NCI-H510A treated with DMSO at 0.1 percent for 48 hours (cell line): ENCODE measurements at places on chromosomes 2 and 18.
A peak's percentile ranks its signal among the peaks of the same experiment; 100 is the strongest.

- no peak for DNase-seq
Observed at GRCh38 chr18:6666012-6666685, 63.4 kb upstream of the ARHGAP28 start.

DNA sequence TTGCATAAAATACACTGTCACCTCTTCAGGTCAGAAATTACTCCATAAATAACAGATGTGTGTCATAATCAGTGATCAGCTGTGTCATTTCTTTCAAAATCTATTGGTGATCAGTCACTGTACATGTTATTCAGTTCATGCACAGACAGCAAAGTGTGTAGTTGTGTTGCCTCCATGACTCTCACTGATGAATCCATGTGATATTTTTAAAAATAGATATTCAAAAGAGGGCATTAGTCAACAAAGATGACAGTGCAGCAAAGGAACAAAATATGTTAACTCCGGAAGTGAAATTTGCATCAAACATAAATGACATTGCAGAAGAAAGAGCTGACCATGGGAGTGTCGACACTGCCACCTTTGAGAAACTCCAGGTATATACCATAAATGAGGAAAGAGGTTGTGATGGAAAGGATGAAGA is 17.1 kb upstream of the MCM6 start:
- no peak for DNase-seq

DNA sequence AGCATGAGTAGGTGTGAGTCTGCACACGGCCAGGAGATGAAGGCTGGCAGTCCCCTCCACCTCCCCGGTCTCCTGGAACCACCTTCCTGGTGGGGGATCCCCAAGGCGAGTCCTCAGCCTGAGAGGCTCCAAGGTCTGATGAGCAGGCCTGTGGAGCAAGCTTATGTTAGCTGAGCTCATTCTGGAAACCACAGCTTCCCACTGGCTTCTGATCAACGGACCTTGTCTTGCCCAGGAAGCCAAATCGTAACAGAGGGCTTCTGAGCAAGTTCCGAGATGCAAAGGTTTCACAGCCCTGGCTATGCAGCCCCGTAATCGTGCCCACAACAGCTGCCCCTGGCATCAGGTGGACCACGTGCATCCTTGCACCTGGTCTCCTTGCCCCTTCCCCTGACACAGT is 28.8 kb upstream of the GPR55 start:
- no peak for DNase-seq

- no peak for DNase-seq
Observed at GRCh38 chr2:118098307-118099030, 10.2 kb downstream of the INSIG2 start.

DNA sequence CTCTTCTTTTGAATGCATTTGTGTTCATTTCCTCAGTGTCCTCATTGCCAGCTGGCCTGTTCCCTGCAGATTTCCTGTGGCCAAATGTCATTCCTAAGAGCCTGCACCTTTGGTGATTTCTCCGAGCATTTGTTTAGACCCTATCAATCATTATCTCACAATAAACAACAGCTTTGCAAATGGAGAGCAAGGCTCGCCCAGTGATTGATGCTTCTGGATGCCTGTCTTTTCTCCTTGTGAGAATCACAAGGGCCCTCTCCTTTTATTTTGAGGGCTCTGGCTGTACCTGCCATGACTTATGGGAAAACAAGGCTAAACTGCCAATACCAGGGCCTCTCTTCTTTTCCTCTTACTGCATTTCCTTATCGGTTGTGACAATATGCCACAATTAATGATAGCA is 1454.4 kb upstream of the CELF4 start:
- DNase-seq: peak; percentile 54

GRCh38 chr18:63111671-63112402 is 207.7 kb downstream of the BCL2 start:
- DNase-seq: peak; percentile 79

DNA sequence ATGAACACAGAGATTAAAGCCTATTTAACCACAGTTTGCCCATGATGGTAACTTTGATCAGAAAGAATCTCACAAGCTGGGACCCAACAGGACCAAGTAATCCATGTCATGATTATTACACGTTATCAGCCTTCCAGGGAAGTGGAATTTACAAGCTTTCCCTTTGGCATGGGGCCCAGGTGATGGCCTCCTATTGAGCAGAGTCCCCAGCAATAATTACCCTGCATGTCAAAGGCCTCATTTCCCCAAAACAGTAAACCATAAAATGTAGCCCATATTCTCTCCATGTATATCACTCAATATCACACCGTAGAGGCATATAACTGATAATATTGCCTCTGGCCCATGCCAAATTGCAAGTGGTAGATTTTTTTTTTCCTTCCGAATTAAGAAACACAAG is 38.9 kb downstream of the PRKRA start:
- DNase-seq: no peak

DNA sequence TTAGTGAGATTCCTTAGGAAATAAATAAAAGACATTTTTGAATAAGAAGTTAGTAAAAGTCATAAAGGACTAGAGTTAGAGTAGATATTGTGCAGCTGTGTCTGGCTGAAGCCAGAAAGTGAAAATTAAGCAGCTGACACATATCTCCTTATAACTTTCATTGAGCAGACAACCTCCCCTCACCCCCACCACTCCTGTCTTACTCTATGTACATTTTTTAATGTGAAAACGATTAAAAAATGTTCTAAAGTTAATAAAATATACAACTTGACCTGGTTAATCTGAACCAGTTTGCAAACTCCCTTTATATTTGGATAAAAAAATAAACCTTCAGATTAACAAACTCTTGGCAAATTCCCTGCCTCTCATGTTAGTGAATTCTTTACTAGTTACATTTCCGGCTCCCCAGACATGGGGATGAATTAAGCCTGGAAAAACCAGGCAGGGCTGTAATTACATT is 462.8 kb downstream of the MEIS1 start:
- DNase-seq: no peak

- DNase-seq: no peak
Observed at GRCh38 chr18:74229005-74229404, 62.8 kb downstream of the CYB5A start.

GRCh38 chr2:28588292-28588670 is 92.4 kb downstream of the PLB1 start:
- no peak for DNase-seq

- no peak for DNase-seq
Observed at GRCh38 chr2:53257287-53257686, 510.3 kb upstream of the CHAC2 start.

DNA sequence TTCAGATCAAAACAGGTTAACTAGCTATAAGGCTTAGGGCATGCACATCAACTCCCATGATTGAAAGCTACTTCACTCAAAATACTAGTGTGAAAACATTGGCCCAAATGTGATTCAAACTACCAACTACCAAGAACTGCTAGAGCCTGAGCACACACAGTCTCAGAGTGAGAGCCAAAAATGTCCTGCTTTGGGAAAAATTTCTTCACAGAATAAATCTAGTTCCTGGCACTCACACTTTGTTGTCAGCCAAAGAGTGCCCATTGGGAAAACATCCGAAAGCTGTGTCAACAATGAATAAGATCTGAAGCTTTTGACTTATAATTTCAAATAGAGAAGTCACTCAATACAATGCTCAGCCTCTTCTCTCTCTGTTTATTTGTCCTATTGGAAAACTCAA is 182.7 kb downstream of the LRATD1 start:
- no peak for DNase-seq

DNA sequence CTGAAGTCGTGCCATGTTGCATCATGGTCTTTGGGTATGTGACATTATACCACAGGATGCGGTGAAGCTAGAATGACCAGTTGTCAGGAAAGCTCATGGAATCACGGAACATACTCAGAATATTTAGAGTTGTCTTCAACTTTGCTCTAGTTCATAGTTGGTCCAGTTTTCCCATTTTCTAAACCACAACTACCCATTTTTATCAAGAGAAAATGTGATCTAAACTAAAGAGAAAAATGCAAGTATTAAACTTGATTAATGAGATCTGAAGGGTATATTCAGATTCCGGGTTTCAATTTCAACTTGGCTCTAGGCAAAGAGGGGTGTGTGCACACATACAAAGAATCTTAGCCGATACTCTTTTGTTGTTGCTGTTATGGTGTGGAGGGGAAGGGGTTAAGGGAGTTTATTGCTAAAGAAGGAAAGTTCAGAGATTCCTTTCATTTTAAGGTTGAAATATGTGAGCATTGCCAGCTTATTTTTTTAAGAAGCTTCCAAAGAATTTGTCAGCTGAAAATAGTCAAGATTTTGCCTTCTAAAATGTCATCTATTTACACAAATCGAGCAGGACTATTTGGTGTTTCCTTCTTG is 516.6 kb upstream of the ZEB2 start:
- no peak for DNase-seq

DNA sequence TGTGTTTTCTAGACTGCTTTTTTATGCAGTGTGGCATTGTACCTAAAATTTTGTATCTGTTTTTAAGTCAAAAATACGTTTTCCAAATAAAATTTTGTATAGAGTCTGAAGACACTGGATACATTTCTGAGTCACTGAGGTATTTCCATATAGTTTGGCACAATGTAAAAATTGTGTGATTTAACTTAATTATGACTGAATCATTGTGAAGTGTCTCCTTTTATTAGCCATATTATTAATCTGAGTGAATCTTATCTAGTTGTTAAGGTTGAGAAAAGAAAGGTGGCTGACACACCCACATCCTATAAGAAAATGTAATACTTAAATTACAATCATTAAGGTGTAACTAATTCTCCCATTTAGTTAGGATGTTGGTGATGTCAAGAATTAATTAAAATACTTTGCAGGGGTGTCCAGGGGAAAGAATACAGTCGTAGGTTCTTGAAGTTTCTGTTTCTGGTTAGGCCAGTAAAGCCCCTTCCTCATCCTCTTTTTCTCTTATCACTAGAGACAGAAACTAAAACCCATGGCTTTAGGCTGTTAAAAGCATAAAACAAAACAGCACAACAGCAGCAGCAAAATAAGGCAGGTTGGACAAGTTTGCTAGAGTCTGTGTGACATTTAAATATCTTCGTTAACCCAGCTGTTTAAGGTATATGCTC is 71.6 kb downstream of the UBE2E3 start:
- no peak for DNase-seq

GRCh38 chr18:56139372-56139771 is 499.0 kb downstream of the TXNL1 start:
- DNase-seq: no peak

GRCh38 chr2:208249296-208249695 is 5.6 kb downstream of the IDH1 start:
- DNase-seq: no peak

DNA sequence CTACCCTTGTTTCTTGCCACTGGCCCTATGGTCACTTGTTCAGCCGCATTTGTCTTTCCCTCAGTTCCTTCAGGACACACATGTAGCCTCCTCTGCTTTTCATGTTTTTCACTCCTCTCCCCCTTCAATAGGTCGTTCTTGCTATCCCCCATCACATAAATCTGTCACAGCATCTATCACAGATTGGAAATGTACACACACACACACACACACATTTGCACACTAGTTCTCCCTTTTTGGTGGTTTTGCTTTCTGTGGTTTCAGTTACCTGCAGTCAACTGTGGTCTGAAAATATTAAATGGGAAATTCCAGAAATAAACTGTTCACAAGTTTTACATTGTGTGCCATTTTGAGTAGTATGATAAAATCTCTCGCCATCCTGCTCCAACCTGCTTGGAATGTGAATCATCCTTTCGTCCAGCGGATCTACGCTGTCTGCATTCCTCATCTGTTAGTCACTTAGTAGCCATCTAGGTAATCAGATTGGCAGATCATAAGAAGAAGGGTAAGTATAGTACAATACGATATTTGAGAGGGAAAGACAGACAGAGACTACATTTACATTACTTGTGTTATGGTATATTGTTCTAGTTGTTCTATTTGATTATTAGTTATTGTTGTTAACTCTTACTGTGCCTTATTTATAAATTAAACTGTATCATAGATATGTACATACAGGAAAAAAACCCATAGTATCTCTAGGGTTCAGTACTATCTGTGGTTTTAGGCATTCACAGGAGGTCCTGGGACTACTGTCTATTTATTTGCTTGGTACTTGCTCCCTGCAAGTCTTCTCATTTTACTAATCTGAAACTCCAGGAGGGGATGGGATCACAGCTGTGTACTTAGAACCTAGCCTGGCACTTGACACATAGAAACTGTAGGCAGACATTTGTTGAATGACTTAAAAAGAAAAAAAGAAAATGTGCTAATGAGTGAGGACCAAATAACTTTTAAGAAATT is 86.1 kb upstream of the PNPT1 start:
- DNase-seq: no peak

DNA sequence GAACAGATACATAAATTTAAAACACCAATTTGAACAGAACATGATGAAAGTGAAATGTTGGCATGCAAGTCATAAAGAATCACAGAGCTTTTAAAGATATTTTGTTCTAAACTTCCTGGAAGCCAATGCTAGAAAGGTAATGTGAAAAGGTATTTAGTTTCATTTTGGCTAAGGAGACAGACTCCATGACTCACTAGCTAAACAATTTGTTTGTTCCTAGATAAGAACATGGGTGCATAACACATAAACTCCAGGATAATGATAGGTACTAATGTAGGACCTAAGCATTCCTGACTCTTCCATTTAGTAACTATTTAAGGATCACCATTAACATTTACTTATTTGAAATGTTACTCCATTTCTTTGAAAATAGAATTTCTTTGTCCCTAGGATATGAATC is 292.5 kb upstream of the CNTNAP5 start:
- no peak for DNase-seq

DNA sequence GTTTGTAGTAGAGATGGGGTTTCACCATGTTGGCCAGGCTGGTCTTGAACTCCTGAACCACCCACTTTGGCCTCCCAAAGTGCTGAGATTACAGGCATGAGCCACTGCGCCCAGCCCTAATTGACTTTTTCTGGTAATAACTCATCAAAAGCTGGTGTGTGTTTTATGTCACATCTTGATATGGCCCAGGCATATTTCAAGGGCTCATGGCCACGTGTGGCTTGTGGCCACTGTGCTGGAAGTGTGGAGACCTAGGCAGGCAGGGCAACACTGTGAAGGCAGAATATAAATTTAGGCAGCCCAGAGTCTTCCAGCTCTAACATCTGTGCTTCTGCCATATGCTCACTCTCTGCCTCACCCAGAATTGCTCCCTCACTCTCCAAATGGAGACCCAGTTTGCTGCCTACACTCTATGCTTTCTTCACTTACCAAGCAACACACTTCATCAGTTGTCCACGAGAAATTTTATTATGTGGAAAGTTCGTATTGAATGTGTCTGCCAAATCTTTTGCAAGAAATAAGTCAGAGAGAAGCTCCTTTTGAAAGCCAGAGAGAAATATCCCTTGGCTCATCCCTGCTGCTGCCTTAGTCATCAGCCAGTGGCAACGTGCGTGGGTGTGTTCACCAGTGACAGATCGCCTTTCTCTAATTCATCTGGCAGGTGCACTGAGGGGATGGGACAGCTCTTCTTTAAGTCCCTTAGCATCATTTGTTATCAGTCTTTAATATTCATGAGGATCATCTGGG is 129.4 kb upstream of the CXCR4 start:
- peak; percentile 9 for DNase-seq
